DMS79 (cell line): ENCODE measurements at places on chromosomes 11 and 22.

GRCh38 chr11:96332126-96332771 lies 10.7 kb downstream of the MAML2 start:
- DNase-seq = no peak

DNA sequence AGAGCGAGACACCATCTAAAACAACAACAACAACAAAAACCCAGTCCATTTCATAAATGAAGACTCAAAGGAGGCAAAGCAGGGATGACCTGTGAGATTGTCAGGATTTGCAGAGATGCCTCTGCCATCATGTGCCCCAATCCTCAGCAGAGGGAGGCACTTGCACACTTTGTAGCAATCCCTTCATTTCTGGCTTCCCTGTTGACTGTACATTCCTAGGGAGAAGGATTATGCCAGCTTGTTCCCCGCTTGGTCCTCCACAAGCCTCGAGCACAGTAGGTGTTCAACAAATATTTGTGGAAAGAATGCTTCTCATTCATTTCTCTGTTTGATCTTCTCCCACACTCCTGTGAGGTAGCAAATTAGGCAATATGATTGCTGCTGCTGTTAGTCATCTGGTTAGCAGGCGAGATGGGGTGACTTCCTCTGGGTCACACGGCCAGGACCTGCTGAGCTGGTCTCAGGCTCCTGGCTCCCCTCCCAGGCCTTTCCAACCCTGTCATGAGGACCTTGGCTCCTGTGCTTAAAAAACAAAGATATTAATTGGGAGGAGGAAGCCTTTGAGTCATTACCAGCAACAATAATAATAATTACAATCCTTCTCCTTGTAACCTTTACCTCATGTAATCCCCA lies 34.1 kb downstream of the LIF start:
- DNase-seq = no peak

GRCh38 chr22:45101515-45102227 lies 62.1 kb upstream of the NUP50 start:
- peak; percentile 60 for DNase-seq

DNA sequence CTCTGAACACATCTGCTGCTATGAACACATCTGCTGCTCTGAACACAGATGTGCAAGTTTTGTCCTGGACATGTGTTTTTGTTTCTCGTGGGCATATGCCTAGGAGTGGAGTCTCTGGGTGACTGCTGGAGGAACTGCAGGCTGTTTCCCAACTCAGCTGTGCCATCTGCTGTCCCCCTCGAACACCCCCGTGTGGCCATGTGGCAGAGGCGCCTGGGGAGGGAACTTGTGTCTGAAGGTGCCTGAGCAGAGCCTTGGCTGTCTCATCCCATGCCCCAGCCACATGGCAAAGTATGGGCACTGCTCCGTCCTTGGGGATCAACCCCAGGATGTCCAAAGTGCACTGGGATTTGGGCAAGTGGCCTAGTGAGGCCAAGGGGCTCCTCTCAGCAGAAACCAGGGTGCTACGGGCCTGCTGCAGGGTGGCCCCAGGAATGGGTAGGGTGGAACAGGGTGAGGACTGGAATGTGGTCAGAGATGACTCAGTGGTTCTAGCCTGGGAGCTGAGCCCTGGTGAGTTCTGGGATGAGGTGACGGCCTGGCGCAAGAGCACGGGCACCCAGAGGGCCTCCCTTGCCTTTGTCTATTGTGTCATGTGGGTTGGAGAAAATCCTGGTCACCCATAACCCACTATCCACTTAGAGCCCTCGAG lies 14.7 kb downstream of the GATD1 start:
- DNase-seq = no peak

DNA sequence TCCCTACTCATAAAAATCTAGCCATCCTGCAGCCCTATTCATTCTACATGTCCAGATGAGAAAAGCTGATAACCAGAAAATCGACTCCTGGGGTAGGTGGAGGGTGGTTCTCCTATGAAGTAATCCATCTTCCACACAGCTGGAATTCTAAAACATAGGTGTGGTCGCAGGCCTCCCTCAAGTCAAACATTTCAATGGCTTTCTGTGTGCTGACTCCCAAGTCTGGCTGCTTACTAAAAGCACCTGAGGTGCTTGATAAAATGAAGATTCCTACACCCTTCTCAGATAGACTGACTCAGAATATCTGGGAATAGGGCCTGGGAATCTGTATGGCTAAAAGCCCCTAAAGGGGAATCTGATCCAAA lies 26.1 kb downstream of the IRAG1 start:
- no peak for DNase-seq

GRCh38 chr11:9509041-9509440 lies 48.2 kb downstream of the ZNF143 start:
- DNase-seq = no peak

DNA sequence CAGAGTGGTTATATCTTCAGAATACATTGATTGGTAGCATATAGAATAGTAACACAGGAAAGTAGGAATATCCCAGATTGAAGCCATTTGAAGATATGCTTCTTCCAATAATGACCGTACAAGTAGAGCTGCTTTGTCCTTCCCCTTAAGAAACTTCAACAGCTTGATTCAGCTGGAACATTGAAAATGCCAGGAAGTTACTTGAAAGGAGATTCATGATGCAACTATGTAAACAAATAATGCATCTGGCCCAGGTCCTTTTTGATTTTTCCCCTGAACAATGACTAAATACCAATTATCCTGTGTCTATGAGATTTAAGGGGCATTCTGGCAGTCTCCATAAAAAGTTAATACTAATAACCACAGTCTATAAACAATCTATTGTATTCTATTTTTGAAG lies 3.0 kb downstream of the DKK3 start:
- no peak for DNase-seq
